ENCODE measurements at places on chromosomes 11 and 22.
A peak's percentile ranks its signal among the peaks of the same experiment; 100 is the strongest.

DNA sequence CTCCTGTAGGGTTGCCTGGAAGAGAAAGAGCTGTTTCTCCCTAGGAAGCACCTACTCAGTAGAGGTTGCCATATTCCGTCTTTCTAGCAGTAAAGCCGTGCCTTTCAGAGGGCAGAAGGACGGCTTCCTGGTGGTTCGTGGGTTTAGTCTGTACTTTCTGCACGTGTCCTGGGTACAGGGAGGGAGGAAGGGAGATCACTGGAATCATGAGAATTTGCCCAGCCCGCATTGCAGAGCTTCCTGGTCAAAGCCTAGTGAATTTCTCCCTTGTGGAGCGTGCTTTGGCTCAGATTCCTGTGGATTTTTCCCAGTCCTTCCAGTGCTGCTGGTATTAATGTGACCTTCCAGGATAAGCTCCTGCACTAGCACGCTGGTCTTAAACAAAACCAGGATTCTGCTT lies 44.9 kb downstream of the GRAMD1B start:
- DNase-seq, result no peak

GRCh38 chr22:38104084-38104483 lies 6.4 kb downstream of the BAIAP2L2 start:
- no peak for DNase-seq

- DNase-seq, result no peak
These were observed 70.6 kb downstream of the RRAS2 start for GRCh38 chr11:14288189-14288935.

DNA sequence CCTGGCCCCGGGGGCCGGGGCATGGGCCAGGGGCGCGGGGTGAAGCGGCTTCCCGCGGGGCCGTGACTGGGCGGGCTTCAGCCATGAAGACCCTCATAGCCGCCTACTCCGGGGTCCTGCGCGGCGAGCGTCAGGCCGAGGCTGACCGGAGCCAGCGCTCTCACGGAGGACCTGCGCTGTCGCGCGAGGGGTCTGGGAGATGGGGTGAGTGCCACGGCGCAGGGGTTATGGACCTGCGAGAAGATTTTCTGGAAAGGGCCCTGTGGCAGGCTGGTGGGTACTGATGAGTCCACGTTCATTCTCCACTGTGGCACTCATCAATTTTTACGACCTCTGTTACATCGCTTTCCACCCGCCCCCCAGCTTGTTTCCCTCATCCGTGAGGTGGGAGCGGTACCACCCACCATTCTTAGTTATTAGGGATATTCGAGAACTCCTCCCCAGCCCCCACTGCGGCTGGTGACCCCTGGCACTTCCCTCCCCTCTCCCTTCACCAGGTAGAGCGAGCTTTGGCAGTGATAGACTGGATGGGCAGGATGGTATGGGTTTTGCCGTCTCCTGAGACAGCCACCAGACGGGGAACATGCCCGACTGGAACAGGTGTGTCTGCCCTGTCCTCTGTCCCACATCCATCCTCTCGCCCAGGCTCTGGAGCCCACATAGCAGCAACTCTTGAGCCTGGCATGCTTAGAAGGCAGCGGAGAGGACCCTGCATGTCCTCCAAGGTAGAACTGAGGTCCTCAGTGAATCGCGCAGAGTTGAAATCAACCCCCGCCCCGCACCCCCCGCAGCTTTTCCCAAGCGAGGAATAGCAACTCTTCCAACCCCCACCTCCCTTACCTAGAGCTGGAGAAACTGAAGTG lies 562 bp downstream of the DGAT2 start:
- no peak for DNase-seq

- no peak for DNase-seq
These were observed 3.9 kb downstream of the LRRC10B start for GRCh38 chr11:61512435-61512834.

- DNase-seq, result peak; percentile 43
These were observed 17.0 kb upstream of the KCTD14 start for GRCh38 chr11:78039919-78040671.
